Natural killer cell (primary cell): ENCODE measurements at places on chromosomes 6 and 20. TPM values are rescaled to one million over a fixed set of nuclear protein-coding genes. Genes with fewer than 3 reads are reported as not detected.

GRCh38 chr6:111600154-111600553, 5.5 kb downstream of the TRAF3IP2 start:
- DNase-seq, result no peak

DNA sequence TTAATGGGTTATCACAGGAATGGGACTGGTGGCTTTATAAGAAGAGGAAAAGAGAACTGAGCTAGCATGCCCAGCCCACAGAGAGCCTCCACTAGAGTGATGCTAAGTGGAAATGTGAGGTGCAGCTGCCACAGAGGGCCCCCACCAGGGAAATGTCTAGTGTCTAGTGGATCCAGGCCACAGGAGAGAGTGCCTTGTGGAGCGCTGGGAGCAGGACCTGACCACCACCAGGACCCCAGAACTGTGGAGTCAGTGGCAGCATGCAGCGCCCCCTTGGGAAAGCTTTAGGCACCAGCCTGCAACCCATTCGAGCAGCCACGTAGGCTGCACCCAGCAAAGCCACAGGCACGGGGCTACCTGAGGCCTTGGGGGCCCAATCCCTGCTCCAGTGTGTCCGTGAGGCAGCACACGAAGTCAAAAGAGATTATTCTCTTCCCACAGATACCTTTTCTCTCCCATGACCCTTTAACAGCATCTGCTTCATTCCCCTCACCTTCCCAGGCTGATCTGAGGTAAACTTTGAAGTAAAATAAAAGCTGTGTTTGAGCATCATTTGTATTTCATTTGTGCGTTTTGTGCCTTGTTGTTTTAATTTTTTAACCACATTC, 4.4 kb downstream of the HLA-E start:
- no peak for DNase-seq

DNA sequence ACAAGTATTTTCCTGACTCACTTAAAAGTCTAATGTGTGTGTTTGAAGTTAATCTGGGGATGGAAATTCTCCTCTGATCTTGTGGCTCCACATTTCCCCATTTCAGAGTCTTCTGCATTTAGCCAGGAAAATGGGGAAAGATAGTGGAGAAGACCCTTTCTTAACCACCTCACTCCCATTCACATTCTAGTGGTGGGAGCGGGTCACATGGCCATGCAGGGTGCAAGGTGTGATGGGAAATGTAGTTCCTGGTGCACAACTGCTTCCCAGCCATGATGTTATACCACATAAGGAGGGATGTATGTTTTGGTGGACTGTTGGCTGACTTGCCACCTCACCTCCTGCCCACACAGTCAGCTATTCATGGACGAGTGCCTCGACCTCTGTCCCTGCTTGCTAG, 61.8 kb downstream of the BANF2 start:
- no peak for DNase-seq

DNA sequence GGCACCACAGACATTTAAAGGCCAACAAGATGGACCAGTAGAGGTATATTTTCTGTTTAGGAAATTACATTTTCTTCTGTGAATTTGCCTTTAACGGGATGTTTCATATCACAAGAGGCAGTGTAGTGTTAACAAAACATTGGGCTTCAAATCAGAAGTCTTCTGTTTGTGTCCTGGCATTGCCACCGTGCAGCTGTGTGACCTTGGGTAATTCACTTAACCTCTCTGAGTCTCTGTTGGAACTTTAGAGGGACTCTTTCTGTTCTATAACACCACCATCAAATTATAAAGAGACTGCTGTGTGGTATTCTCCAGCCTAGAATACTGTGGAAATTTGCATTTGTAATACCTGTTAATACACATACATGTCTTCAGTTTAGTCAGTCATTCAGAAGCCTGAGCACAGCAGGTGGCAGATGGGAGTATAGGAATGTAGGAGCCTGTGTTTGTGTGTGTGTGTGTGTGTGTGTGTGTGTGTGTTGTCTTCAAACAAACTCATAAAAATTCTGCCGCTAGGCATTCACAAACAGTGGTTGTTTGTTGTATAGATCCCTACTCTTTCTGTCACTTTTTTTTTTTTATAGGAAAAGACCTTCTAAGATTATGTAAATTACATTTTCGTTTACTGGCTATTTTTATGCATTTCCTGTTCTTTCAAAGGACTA, 22.6 kb downstream of the UST start:
- DNase-seq, result no peak

- no peak for DNase-seq
Measured at GRCh38 chr6:22003287-22003686, 293.5 kb downstream of the PRL start.

Gene GTF3C6
- 28.2 TPM for total RNA-seq

Gene PRR18
- total RNA-seq, result not detected
